ENCODE measurements at places on chromosomes 3 and 15.

- no peak for DNase-seq
Measured at GRCh38 chr15:87620393-87620792, 636.1 kb downstream of the NTRK3 start.

DNA sequence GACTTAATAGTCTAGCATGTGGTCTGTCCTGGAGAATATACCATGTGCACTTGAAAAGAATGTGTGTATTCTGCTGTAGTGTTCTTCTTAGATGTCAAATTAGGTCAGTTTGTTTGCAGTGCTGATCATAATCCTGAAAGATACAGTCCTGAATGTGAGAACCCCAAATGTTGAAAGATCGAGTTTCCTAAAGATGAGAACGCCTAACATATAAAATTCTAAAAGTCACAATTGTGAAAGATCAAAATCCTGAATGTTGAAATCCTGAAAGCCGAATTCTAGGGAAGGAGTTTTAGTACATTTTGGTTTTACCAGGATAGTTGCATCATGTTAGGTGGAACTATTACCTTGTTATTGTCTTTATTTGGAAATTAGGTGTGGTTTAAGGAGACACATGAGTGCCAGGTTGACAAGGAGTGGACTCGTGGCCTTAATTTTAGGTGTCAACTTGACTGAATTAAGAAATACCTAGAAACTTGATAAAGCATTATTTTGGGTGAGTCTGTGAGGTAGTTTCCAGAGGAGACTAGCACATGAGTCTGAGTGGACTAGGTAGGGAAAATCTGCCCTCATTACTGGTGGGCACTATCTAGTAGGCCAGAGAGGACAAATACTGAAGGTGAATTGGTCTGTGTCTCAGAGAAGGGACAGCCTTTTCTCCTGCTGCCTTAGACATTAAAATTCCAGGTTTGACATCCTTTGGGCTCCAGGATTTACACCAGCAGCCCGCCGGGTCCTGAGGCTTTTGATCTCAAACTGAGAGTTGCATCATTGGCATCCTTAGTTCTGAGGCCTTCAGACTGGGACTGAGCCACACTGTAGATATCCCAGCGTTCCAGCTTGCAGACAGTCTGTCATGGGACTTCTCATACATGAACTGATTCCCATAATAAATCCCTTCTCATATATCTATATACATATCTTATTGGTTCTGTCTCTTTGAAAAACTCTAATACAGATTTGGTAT lies 77.1 kb downstream of the LRRC28 start:
- DNase-seq, result no peak

- DNase-seq, result no peak
Measured at GRCh38 chr3:62585861-62586260, 212.5 kb upstream of the FEZF2 start.

DNA sequence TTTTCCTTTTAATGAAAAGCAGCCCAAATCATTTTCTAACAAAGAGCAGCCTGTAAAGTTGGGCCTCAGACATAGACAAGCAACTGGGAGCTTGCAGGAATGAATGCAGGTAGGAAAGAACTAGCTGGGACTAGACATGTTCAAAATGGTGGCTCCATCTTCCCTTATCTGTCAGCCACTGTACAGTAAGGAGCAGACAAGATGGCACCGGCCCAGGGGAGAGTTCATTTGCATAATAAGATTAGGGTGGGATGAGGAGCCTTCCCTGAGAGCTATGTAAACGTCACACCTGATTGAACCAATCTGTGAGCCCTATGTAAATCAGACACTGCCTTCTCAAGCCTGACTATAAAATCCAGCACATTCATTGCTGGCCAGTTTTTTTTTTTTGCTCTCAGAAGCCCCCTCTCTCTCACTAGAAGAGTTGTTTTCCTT lies 59.7 kb upstream of the GK5 start:
- DNase-seq, result no peak

DNA sequence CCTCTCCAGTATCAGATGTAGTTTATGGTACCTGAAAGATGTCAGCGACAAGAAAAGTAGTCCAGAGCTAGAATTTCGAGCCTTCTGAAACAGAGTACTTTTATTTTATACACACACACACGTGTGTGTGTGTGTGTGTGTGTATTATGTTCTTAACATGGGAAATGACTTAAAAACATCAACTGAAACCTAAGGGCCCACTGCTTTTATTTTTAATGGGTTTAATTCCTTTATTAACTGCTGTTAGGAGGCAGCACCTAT lies 1.9 kb downstream of the TCF12 start:
- no peak for DNase-seq

DNA sequence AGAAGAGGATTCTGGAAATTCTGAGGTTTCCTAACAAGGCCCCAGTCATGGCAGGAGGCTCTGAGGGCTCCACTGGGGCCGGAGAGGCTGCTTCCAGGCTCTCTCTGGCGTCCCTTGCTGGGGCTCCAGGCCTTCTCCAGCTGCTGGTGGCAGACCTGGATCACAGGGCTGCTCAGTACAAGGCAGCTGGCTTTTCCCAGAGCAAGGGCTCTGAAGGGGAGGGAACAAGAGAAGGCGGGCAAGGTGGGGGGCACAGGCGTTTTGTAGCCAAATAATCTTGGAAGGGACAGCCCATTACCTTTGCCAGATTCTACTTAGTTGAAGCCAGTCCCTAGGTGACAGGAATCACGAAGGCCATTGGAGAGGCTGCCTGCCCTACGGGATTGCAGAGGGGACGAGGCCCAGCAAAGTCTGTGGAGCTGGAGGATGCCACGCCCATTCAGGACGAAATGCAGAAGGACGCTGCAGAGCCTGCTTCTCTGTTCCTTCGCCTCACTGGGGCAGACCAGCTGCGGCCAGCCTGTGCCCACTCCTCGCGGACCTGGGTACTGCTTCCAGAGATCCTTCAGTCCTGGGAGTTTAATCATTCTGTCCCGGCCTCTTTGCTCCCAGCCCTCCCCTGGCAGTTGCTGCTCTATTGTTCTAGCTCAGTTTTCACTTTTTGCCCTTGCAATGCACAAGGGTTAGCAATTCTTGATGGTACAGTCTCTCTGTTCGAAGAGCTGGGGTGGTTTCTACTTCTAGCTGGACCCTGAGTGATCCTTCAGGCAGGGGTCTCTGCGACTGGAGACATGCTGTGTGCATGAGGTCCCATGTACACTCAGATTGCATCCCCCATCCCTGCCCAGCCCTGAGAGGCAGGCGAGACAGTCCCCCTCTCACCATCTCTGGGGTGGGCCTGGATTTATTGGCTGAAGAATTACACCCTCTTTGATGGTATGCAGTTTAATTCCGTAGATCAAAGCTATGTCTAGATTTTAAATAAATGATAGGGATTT lies 149.3 kb upstream of the MEF2A start:
- no peak for DNase-seq

DNA sequence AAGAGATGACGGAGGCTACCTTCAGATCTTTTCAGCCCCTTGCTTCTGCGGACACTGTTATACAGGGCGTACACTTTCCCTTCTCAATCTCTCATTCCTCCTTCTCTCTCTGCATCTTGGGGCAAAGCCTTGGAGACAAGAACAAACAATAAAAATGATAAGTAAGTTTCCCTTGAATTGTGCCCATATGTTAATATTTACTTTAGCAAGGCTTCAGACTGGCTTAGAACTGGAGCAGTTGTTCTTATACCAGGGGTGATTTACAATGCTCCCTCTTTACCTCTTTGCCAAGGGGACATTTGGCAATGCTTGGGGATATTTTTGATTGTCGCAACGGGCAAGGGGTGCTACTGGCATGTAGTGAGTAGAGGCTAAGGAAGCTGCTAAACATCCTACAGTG lies 29.4 kb downstream of the TIMMDC1 start:
- DNase-seq, result no peak

GRCh38 chr15:27223179-27223578 lies 252.2 kb downstream of the GABRG3 start:
- DNase-seq, result no peak

GRCh38 chr3:67648229-67648628 lies 6.2 kb downstream of the SUCLG2 start:
- no peak for DNase-seq

GRCh38 chr3:139198929-139199328 lies 144.9 kb upstream of the MRPS22 start:
- no peak for DNase-seq

DNA sequence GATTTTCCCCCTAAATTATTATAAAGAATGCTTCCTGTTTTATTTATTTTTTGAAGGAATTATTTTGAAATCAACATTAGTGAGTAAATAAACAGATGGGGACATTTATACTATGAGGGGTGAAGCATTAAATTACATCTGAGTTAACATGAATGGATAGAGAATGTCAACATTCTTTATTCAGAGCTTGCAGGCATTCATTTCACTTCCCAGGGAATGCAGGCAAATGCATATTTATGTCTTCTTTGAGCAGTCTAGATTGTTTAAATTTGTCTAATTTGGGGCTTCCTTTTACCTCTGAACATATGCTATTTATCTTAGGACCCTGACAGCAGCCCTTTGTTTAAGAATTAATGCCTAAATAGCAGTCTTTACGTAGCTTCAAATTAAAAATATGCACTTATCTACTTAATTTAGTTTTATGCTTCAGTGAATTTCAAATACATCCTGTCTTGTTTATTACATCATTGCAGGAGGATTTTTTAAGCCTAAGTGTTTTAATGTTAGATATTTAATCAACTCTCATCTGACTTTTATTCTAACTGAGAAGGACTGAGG lies 630.5 kb upstream of the LMCD1 start:
- no peak for DNase-seq

DNA sequence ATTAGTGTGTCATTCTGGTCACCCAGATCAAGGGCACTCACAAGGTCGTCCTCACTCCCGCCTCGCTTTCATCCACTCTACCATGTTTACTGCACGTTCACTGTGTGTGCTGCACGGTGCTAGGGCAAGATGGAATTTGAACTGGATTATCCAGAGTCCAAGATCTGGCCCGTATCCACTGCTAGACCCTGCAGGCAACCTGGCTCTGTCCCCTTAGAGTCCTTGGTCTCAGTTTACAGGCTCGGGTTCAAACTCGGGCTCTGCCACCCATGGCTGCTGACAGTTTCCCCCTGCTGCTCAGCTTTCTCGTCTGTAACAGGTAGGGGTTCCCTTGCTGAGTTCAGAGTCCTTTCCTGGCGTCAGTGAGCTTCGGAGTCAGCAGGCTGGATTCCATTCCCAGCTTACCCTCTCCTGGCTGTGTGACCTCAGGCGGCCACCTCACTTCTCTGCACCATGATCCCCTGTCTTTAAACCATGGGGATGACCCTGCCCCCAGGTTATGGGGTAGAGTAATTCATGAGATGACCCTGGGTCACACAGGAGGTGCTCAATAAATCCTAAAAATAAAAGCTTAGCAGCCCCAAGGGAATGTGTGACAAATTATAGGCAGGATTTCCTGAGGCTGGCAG lies 79.6 kb upstream of the SLC6A6 start:
- no peak for DNase-seq

- DNase-seq, result no peak
Measured at GRCh38 chr3:50233176-50233575, 2.8 kb upstream of the GNAI2 start.

- DNase-seq, result peak; percentile 76
Measured at GRCh38 chr15:84658080-84658787, at the start of gene NMB. Gene NMB, minus strand, starts transcription at chr15:84658199. Its CDS starts 47 bp downstream, at chr15:84658152.

DNA sequence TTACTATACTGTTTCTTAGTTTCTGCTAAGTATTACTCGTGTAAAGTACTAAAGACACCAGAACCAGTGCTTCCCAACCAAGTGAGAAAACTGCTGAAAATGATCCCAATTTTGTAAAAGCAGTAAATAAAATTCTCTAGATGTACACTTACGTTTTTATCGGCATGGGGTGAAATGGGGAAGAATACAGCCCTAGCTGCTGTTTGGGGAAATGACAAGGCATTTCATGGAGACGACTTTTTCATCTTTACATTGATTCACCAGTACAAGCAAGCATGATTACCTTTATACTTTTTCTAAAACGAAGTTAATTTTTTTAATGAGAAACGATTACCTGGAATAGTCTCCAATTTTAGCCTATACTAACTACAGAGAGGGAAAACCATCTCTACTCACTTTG lies 1.4 kb downstream of the PSMD6 start:
- no peak for DNase-seq

DNA sequence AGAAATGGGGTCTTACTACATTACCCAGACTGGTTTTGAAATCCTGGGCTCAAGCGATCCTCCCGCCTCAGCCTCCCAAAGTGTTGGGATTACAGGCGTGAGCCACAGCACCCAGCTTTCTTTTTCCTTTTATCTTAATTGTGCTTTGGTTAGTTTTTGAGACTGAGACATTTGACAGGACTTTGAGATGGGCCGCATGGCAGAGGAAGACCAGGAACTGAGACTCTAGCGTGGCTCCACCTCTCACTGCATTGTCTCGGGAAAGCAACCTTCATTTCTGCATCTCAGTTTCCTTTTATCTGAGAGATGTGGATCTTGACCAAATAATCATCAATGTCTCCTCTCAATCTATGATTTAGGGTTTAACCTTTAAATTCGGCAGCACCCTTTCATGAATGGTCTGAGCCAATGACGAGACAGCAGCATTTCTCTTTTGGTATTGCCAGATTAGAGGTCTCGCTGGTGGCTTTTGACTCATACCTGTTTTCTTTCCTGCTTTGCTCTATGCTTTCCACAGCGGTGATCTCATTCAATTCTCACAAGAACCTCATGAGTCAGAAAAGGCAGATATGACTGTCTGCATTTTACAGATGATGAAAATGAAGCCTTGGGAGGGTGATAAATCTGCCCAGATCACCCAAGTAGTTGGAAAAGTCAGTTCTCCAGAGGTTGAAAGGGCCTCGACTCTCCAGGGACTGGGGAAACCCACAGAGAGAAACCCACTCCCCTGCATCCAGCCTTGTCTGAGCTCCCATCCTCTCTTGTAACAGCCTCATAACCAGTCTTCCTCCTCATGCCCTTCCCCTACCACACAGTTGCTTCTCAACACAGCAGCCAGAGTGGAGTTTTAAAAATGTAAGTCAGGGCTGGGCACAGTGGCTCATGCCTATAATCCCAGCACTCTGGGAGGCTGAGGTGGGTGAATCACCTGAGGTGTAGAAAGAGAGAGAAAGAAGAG lies 84.8 kb upstream of the FOXB1 start:
- DNase-seq, result peak; percentile 49

DNA sequence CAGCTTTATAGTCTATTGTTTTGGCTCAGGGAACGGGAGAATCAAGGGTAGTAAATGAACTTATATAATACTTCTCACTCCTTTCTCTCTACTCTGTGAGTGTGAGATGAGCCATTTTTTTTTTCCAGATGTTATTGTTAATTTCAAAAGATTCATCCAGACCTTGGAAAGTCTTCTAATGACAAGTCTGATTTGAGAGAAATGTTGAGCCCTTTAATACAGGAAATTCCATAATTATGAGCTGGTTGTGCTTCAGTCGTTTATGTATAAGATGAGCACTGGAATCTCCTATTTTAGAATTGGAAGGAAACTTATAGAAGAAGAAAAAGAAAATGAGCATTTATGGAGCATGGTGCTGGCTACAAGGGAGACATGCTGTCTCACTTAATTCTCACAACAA lies 92.0 kb downstream of the FBN1 start:
- DNase-seq, result no peak
